Thoracic aorta (tissue), 2 donors: ENCODE measurements at places on chromosomes 6 and 20. TPM values are rescaled to one million over a fixed set of nuclear protein-coding genes. Genes with fewer than 3 reads are reported as not detected.

- no peak for DNase-seq
Measured at GRCh38 chr6:113271437-113271836, 585.7 kb upstream of the MARCKS start.

The SLC2A4RG gene
- total RNA-seq = 103 TPM

- DNase-seq = peak; percentile 25
Measured at GRCh38 chr6:160146454-160147145, 25.0 kb downstream of the SLC22A1 start.

DNA sequence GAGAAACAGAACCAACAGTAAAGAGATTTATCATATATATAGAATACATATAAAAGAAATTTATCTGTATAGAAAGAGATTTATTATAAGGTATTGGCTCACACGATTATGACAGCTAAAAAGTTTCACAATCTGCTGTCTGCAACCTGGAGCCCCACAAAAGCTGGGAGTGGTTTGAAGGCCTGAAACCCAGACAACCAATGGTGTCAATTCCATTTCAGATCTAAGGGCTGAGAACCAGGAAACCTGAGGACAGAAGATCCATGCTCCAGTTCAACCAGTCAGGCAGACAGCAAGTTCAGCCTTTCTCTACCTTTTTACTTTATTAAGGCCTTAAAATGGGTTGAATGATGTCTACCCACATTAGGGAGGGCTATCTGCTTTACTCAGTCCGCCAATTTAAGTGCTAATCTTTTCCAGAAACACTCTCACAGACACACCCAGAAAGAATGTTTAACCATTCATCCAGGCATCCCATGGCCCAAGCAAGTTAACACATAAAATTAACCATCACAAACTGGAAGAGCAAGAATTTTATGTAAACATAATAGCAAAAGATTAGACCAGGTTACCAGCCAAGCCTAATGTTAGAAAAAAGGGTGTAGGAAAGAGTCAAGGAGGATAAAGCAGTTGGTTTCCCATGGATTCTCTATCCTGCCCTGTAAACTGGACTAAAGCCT is 170.9 kb downstream of the FUT9 start:
- DNase-seq = no peak

The ERVFRD-1 gene
- total RNA-seq = not detected

GRCh38 chr6:74070091-74070490 is 374.1 kb downstream of the CD109 start:
- DNase-seq = no peak

DNA sequence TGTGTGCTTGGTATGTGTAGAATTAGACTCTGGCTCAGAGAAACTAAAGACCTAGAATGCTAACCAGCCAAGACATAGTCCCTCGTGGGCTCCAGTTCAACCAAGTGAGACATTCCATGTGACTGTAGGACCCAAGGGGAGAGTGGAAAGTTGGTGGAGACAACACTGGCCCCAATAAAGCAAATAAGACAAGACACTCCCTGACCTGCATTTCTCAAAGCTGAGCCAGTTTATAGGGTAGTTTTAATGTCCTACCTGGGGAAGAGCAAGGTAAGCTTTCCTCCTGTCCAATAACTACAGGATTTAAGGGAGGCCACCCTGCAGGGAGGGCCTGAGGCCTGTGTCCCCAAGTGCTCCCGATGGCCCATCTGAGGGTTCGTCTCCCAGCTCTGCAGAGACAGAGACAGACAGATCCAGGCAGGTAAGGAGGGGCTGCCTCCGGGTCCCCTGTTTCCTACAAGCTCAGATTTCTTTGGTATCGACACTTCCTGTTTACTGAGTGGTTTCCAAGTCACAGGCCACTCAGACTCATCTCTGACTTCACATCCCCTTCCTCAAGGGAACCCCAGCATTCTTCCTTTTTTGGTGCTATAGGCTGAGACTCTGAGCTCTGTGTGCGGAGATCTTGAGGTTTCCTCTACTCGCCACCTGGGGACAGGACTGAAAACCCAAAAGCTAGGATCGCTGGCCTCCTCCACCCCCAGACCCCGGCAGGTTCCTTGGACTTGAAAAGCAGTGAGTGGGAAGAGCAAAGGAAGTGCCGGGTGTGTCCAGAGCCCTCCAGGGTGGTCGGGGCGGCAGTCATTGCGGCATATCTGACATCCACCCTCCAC is 92.4 kb downstream of the PRND start:
- DNase-seq = no peak

GRCh38 chr20:47178277-47178676 is 178.2 kb downstream of the ZMYND8 start:
- DNase-seq = no peak

DNA sequence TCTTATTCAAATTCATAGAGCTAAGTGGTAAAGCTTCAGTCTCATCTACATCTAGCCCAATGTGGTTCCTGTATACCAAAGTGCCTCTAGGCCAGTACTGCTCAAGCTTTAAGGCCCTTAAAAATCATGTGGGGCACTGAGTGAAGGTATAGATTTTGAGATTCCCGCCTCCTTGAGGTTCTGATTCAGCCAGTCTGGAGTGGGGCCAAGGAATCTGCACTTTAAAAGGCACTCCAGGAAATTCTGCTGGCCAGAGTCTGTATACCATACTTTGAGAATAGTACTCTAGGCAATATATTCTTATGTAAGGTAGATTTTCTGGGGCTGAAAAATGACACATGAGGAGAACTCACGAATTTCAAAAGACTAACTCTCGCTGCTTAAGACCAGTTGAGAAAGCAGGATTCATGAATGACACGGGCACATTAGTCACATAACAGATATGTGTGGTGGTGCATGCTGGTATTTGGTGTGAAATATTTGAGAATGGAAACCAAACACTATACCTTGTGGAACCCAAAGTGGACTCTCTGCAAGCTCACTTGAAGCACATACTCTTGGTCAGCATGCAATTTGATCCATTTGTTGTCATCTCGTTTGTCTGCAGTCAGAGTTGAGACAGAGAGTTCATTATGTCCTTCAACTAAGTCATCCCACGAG is 47.6 kb upstream of the SIM1 start:
- DNase-seq = no peak
